ENCODE measurements at places on chromosomes 6 and 20.

GRCh38 chr20:415820-416322 is 7.8 kb downstream of the RBCK1 start:
- DNase-seq, result no peak

DNA sequence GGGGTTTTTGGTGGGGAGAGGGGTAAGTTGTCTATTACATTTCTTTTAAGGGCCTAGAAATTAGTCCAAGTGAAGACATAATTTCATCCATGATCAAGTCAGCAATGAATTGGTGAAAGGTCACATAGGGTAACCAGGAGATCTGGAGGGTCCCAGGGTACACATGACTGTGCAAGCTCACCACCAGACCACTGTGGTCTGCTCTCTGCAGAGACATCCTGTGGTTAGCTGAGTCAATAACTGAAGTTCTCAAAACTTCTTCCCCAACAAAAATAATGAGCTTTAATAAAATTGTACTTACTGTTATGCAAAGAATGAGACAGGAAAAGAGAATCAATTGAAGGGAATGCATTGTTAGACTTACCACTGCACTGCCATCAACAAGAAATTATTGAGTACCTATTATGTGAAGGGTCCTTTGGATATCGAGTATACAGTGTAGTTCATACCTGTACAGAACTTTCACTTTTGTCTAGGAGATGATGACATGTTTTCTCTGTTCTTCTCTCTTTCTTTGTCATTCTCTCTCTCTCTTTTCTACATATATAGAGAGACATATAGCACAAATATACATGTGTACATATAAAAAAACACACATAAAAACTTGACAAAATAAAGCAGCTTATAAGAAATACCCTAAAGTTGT is 209.8 kb downstream of the GJA1 start:
- no peak for DNase-seq

- no peak for DNase-seq
These were observed 39.8 kb downstream of the HLA-A start for GRCh38 chr6:29982097-29982496.

DNA sequence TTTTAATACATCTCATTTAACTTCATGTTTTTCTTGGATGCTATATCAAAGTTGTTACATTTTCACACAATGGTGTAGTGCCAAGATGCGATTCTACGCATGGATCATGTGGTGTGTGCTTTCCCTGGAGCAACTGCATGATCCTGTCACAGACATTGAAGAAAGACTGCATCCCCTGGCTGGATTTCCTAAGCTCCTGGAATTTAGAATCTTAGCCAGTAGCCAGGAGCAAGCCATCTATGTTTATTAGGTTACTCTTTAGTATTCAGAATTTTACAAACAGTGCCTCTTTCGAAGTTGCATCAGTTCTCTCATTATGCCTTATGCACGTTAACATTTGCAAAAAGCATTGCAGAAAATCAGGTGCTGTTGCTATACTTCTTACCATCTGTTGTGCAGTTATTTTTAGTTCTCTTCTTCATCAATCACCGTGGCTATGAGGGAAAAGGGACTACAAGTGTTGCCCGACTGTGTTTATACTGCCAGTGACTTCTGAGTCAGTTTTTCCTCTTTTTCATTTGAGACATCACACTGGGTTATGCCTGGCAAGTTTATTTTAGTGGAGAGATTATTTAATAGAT is 584.2 kb downstream of the BCKDHB start:
- DNase-seq, result peak; percentile 28

GRCh38 chr20:46520976-46521579 is 7.7 kb upstream of the ZNF334 start:
- DNase-seq, result peak; percentile 72

DNA sequence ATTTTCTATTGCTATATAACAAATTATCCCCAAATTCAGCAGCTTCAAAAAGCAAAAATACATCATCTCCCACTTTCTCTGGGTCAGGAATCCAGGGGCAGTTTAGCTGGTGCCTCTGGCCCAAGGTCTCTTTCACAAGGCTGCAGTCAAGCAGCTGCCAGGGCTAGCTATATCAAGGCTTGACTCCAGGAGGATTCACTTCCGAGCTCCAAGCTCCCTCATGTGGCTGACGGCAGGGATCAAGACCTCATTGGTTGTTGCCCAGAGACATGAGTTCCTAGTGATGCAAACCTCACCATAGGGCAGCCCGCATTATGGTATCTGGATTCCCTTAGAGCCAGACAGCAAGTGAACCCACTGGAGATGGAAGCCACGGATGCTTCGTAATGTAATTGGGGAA is 1.3 kb upstream of the VNN1 start:
- no peak for DNase-seq

DNA sequence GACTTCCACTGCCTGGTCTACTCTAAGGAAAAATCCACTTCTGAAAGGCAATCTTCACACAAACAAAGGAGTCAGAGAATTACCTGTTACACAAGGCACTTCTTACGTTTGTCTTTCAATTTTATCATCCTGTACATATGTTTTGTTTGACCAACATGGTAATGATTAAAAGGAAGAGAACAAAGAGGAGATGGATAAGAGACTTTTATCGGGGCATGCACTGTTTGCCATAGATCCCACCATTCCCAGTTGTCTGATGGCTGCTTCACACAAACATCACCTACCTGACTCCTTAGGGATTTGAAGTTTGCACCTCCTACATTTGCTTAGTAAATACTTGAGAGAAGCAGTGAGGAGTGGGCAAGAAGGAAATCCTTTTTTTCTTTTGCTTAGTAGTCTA is 87.1 kb downstream of the BFSP1 start:
- no peak for DNase-seq

- no peak for DNase-seq
These were observed 114.6 kb downstream of the TNFRSF21 start for GRCh38 chr6:47195011-47195650.

DNA sequence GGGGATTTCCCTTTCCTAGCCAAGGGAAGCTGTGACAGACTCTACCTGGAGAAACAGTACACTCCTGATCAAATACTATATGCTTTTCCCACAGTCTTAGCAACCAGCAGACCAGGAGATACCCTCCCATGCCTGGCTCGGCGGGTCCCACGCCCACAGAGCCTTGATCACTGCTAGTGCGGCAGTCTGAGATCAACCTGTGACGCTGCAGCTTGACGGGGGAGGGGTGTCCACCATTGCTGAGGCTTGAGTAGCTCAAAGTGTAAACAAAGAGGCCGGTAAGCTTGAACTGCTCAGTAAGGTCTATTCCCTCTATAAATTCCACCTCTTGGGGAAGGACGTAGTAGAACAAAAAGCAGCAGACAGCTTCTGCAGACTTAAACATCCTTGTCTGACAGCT is 63.2 kb downstream of the WASF1 start:
- no peak for DNase-seq

- no peak for DNase-seq
These were observed 61.3 kb downstream of the BMP6 start for GRCh38 chr6:7787137-7787608.

- no peak for DNase-seq
These were observed 25.9 kb upstream of the CRISP1 start for GRCh38 chr6:49892280-49892679.

DNA sequence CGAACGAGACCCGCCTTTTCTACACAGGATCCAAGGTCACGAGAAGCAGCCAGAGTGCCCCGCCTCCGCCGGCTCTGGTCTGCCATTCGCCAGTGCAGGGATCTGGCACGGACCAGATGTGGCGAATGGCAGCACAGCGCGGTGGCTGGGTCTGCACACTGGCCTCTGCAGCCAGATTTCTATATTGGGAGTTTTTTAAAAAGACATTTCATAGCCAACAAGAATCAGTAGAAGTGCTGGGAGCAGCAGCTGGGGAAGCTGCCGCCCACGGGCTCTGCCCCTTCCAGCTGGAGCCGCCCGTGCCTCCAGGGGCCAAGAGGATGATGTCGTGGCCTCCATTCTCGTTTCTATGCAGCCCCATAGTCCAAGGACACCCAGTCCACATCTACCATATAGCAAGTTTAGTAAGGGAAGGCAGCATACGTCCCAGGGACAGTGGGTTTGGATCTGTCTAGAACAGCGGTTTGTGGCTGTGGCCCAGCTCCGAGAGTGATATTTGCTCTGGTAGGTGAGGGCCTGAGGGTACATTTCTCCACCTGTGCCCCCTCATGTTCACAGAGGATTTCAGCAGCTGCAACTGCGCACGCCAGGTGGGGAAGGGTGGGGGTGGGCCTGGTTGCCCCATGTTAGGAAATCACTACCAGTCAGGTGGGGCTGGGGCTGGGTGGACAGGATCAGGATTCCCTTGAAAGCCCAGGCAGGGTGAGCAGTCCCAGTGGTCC is 333.7 kb downstream of the ZFAND3 start:
- DNase-seq, result no peak

- no peak for DNase-seq
These were observed 476.0 kb downstream of the KHDRBS2 start for GRCh38 chr6:61810047-61810446.

- no peak for DNase-seq
These were observed 47.4 kb upstream of the HS3ST5 start for GRCh38 chr6:114390176-114390575.

- DNase-seq, result no peak
These were observed 285.8 kb upstream of the SULF2 start for GRCh38 chr20:48070991-48071652.

- DNase-seq, result no peak
These were observed 5.4 kb upstream of the GCM1 start for GRCh38 chr6:53154071-53154470.

DNA sequence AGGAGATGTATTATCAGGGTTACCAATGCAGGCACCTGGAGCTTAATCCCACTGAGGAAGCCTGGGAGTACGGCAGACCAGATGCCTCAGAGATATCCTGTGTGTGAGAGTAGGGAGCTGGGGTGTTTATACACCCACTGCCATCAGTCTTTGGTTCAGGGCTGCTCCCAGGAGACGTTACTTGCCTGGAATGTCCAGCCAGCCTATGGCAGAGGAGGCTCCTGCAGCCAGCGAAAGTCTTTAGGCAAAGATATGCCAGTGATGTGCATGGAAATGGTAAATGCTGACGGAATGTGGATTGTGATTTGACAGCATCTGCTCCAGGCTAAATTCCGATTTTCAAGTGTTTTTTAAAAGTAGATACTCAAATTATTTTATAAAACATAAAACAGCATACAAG is 282.0 kb downstream of the BTBD3 start:
- no peak for DNase-seq

- DNase-seq, result no peak
These were observed 81.1 kb downstream of the STMND1 start for GRCh38 chr6:17182961-17183360.

DNA sequence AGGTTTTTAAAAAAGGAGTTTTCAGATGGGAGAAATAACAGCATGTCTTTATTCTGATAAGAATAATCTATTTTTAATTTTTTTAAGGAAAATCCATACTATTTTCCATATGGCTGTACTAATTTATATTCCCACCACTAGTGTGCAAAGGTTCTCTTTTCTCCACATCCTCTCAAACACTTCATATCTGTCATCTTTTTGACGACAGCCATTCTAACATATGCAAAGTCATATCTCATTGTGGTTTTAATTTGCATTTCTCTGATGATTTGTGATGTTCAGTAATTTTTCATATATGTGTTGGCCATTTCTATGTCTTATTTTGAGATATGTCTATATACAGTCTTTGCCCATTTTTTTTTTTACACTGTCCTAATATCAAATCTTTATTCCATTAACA is 280.6 kb upstream of the RUNX2 start:
- DNase-seq, result no peak

DNA sequence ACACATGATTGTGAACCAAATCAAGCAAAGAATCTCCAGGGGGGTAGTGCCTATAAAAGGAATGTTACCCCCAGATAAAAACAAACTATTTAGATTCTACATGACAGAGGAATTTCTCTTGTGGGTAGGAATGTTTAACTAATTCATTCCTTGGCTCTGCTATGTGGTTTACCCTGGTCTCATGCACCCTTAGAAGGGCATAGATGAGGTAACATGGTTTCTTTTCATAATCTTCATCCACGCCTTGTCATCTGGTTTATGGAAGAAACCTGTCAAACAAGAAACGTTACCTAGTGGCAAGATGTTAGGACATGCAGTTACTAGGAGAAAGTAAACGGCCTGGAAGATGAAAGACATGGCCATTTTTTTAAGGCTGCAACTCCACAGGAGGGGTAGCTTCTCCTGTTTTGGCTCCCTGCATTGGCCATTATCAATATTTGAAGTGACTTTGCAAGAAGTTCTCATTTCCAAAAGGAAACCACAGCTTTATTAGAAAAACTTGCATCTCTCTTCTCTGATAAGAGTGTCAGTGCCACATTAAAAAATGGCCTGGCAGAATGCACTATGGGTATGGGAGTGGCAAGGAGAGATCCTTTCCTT is 45.5 kb downstream of the STX11 start:
- DNase-seq, result no peak

- no peak for DNase-seq
These were observed 482.3 kb upstream of the SOX4 start for GRCh38 chr6:21111093-21111725.

- DNase-seq, result peak; percentile 58
These were observed 517.0 kb downstream of the LMBRD1 start for GRCh38 chr6:69279805-69280204.

All from cerebellum (tissue), 4 donors.